Ecto neural progenitor cell (in vitro differentiated cells): ENCODE measurements at places on chromosomes 3 and 15.

DNA sequence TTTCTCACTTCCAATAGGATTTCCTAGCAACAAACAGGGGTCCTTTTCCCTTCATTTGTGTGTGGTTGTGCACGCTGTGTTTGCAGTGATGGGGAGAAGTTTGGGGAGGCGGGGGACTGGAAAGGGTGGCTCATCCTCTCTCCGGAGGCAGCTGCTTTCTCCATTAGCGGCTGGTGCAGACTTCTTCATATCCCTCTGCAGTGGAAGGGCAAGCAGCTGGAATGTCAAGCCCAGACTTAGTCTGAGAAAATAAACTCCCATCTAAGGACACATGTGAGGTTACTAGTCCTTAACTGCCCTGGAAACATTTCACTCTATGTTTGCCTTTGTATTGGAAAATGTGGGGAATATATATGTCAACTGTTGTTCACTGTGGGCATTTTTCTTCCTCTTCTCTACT lies 467.0 kb upstream of the RASGRP1 start:
- DNase-seq, result no peak

- DNase-seq, result no peak
Measured at GRCh38 chr15:79656151-79657000, 224.2 kb downstream of the MINAR1 start.

DNA sequence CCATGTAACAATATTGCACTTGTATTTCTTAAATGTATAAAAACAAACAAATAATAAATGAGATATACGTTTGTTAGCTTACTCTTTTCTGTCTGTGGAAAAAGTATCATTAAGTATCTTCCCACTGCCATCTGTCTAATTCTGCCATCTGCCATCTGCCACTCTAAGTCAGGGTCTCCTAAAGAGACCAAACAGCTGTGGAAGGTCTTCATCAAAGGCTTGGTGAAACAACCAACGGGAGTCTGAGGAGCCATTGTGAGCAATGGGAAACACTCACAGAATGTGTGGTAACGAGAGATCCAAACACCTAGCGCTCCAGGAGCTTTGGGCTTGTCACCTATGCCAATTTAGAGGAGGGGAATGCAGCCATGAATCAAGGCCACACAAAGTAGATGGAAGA lies 28.7 kb upstream of the PFN2 start:
- DNase-seq, result no peak

DNA sequence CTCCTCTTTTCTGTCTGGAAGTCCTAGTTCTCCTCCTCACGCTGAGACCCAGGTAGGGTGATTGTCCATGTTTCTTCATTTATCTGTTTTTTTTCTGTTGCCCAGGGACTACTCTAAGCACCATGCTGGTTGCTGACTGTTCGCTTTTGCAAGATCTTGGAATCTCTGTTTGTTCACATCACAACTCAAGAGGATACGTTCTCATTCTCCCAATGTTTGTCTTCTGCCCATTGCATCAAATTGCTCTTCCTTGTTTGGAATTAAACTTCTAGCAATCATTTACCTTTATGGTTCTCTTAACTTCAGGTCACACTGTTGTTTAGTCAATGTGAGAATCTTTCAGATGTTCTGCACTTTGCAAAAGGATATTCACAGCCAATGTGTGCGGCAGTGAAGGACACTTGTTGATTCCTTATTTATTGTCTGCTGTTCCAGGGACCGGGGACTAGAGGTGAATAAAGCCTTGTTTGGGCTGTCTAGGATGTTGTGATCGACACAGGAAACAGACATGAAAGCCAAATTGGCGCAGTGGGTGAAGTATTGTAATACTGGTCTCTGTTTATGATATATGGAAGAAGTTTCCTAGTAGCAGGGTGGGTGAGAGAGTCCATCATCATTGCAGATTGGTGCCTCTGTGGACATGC lies 24.5 kb downstream of the LPP start:
- DNase-seq, result no peak

DNA sequence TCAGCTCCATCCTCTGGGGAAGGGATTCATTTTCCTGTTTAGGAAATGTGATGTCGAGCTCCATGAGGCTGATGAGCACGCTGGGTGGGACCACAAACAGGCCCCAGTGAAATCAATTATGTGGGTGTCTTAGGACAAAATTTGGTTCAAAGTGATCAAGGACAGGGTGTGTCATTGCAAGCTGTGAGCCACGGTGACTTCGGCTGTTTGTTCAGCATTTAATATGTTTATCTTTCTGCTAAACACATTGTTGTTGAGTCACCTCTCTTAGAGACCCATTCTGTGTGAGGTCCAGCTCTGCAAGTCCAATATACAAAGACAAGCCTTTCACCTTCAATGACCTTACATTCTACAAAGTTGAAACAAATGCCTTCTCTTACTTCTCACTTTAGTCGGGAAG lies 41.3 kb downstream of the SSR3 start:
- no peak for DNase-seq

DNA sequence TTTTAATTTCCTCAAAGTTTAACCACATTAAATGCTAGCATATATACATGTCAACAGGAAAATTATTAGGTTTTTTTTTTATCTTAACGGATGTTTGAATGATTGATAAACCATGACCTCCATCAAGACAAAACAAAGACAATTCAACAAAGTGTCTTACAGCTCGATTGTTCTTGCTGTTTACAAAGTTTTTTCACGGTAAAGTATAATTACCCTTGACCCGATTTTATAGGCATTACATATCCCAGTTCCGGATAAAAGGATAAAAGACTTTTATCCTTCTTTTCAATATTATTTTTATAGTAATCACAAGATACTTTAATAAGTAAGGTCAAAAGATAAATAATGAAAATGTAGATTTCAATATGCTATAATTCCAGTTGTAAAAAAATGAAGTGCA lies 96.9 kb downstream of the RORA start:
- DNase-seq, result no peak

DNA sequence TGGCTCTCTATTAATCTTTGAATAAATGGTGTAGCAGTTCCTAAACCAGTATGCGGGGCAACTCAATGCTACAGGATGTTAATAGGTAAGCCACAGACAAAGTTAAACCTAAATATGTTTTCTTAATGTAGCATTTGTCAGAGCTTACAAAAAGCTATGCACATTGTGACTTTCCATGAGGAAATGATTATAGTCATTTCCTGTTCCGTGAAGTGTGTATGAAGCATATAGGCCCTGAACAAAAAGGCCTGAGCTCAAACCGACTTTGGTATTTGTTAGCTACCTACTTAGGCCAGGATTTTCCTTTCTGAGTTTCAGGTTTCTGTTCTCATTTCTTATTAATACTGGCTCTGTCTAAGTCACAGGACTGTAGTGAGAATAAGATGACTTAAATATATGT lies 14.2 kb downstream of the ZNF80 start:
- DNase-seq, result no peak

DNA sequence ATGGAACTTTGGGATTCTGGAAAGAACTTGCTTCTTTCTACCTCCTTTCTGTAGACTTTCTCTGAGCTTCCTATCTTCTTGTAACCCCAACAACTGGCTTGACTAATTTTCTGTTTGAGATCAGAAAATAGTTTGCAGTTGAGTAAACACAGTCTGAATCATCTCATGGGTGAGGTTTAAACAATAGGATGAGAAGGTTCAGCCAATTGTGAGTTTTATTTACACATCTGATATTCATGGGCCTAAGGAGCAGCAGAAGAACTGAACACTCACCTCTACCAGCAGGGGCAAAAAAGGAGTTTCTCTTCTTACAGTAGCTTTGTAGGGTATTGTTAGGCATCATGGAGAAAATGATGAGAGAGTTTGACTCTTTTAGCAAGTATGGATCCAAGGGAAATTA lies 54.2 kb downstream of the DTWD1 start:
- no peak for DNase-seq

DNA sequence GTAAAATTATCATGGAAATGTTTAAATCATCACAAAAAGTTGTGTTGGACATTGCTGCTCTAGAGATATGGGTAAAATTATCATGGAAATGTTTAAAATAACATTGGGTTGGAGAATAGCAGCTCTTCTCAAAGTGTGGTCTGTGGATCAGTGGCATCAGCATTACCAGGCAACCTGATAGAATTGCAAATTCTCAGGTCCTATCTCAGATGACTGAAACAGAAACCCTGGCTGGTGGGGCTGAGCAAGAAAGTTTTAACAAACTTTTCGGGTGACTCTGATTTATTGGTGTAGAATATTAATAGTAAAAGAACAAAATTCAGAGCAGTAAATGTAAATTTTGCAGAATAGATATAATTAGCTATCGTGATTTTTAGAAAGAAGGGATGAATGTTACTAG lies 28.9 kb downstream of the NXPE3 start:
- DNase-seq, result no peak

DNA sequence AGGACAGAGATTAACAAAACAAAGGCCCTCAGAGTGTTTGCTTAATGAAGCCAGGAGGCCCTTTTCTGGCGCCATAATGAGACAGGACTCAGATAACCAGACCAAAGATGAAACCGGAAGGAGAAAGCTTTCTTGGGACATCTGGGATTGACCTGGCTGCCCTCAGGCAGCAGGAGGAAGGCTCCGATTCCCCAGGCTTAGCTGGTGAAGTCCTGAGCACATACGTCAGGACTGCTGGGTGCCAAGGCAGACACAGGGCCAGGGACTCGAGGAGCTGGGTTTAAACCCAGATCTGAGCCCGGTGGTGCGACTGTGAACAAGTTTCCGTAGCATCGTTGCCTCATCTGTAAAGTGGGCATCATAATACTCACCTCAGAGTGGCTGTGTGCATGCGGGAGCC lies 36.7 kb upstream of the HRH1 start:
- DNase-seq, result no peak

GRCh38 chr3:97994328-97994945 lies 22.2 kb upstream of the RIOX2 start:
- no peak for DNase-seq

DNA sequence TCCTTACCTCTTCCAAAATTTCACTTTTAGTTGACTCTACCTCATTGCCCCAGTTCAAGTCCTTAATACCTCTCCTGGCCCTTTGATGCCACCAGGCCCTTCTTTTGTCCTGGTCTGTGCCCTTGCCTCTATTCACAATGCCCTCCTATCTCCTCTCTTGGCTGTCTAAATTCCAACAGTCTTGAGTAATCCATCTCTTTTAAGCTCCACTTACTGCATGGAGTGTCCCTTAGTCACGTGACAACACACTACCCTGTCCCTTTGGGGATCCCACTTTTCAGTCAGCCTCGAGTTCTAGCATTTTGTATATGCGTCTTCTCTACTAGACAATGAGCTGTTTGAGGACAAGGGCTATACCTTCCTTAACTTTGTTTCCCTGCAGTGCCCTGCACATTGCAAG lies 52.7 kb upstream of the SCN5A start:
- DNase-seq, result no peak

GRCh38 chr3:114435386-114436115 lies 141.7 kb downstream of the TIGIT start:
- no peak for DNase-seq

DNA sequence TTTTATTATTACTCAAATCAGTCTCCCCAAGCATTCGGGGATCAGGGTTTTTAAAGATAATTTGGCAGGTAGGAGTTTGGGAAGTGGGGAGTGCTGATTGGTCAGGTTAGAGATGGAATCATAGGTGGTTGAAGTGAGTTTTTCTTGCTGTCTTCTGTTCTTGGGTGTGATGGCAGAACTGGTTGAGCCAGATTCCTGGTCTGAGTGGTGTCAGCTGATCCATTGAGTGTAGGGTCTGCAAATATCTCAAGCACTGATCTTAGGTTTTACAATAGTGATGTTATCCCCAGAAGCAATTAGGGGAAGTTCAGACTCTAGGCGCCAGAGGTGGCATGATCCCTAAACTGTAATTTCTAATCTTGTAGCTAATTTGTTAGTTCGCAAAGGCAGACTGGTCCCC lies 20.6 kb upstream of the TRANK1 start:
- DNase-seq, result no peak

GRCh38 chr15:49898575-49899283 lies 220.3 kb downstream of the ATP8B4 start:
- DNase-seq, result no peak

- no peak for DNase-seq
Measured at GRCh38 chr3:4838621-4839022, 140.6 kb upstream of the BHLHE40 start.

DNA sequence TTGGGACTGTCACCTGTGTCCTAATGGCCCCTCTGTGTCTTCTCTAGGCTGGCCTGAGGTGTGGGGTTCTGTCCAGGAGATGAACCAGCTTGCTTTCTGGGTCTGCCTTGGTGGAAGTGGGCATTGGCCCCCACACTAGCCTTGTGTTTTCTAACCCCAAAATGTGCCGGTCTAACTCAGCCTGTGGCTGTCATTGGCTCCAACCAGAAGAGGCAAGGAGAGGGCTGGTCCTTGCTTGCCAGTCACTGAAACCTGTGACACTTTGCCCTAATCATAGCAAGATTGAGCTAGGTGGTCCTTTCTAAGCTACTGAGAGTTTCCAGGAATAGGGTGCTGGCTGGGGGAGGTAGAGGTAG lies 2.2 kb downstream of the C15orf39 start:
- no peak for DNase-seq

- DNase-seq, result no peak
Measured at GRCh38 chr3:139564294-139564861, 24.8 kb upstream of the RBP1 start.

- DNase-seq, result no peak
Measured at GRCh38 chr15:74429781-74430400, 3.9 kb downstream of the SEMA7A start.

DNA sequence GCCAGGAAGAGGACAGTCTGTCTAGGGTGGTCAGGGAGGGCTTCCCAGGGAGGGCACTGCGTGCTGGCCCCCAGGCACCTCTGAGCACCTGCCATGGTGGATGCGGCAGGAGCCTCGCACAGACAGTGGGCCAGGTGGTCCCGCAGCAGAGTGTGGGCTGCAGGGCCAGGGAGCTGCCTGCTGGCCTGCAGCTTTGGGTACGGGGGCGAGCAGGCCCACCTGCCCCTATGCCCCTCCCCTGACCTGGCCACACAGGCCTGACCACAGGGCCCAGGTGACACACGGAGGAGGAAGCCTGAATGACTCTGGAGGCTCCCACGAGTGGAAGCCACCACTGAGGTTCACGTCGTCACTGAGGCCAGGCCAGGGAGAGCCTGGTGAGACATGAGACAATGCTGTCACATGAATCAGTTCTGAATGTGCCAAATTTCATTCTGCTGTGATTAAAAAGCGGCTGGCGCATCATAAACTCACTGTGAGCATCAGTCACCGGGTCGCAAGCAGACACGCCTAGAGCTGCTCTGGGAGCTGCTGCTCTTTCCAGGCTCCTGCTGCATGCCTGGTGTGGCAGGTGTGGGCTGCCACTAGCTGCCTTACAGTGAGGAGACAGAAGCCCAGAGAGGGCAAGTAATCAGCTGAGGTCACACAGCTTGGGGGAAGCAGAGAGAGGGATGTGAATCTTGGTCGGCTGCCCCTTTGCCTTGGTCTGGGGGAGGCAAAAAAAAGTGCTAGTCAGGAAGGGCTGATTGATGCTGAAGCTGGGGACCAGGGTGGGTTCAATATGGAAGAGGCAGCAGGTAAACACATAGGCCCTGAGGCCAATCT lies 39.5 kb upstream of the IQSEC1 start:
- no peak for DNase-seq

DNA sequence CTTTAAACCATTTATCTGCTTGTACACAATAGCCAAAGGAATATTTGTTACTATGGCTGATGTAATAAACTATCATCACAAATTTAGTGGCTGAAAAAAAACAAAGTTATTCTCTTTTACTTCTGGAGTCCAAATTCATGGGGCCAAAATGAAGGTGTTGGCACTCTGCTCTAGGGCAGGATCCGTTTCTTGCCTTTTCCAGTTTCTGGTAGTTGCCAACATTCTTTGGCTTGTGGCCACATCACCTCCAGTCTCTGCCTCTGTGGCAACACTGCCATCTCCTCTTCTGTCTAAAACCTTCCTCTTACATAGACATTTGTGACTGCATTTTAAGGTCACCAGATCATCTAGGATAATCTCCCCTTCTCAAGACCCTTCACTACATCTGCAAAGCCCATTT lies 27.3 kb downstream of the NIT2 start:
- DNase-seq, result no peak
